ENCODE measurements at places on chromosomes 11 and 22.
A peak's percentile ranks its signal among the peaks of the same experiment; 100 is the strongest.

GRCh38 chr11:14451825-14452224 lies 47.8 kb downstream of the COPB1 start:
- no peak for DNase-seq

GRCh38 chr22:22787151-22787550 lies 100.5 kb upstream of the IGLL5 start:
- no peak for DNase-seq

DNA sequence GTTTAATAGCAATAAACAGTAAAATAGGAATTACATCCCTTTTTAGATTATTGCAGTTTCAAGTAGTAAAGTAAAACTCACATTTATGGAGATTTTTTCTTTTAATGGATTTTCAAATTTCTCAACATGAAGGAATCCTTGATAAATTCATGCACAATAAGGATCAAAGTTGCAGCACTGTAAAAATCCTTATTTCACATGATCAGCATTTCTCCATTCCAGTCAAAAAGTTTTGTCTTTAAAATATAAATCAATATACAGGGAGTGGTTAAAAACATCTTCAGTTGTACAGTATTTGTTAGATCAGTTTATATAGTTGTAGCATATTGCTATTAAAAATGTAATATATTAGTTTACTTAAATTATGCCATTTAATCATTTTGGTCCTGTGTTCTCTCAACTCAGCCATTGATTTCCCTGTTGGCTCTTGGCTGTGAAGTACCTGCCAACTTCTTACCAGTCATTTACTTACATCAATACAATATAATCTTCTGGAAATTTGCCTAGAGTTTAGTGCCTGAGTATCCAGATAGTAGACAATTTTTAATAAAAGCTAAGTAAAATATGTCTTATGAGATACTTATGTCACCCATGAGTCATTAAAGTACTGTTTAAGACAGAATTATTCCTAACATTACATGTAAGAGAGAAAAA lies 12.1 kb downstream of the ELP4 start:
- DNase-seq, result no peak

DNA sequence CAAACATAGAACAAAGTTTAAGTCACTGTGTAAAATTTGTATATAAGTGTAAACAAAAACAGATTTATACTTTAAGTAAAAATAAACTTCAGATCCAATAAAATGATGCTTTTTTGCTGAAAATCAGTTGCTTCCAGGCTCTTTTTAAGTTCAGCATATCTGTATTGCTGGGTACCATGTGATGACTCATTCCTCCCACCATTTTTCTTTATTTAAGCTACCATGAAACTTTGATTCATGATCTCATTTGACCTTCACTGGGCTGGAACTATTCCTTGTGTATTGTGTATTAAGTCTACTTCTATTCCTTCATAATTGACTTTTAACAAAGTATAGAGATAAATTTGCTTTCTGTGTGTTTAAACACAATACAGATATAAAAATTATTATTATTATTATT lies 46.3 kb upstream of the RRM1 start:
- DNase-seq, result no peak

GRCh38 chr11:70799386-70799785 lies 401.1 kb downstream of the CTTN start:
- DNase-seq, result no peak

DNA sequence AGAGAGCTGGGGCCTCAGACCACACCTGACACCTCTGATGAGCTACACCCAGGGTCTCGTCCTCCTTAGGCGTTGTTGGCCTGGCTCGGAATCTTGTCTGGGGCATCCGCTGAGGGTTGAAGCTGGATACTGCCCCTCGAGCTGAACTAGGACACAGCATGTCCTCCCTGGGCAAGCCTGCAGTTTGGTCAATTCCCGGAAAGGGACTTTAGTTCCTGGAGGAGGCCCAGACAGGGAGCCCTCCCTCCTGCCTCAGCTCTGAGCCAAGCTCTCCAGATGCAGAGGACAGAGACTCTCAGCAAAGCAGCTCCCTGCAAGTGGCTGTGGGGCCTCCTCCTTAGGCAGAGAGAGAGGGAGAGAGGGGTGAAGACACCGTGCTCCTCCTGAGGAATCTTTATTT lies 4.9 kb downstream of the APOL3 start:
- no peak for DNase-seq

DNA sequence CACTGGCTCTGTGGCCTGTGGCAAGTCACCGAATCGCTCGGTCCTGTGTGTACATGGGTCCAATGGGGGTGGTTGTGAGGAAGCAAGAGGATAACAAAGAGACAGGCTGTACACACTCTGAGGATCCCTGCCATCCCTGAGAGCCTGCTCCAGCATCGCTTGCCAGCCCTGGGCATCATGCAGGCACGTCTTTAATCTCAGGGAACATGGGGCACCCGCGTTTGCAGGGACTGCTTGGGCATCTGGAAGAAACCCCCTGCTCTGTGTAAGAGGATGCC lies 1.3 kb upstream of the C1QTNF5 start:
- no peak for DNase-seq

GRCh38 chr22:17915188-17915587 lies 109.2 kb downstream of the MICAL3 start:
- no peak for DNase-seq

DNA sequence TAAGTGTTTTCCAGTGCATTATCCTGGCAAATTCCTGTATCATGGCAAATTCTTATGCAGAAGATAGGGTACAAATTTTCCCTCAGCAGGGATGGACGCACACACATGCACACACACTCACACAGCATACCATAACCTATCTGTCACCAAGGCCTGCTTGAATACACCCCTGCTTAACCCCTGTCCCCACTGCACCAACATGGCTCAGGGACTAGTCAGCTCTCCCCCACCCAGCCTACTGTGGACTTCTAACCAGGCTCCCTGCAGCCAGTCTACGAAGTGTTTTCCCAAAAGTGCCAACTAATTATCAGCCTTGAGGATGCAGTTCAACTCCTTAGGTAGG lies 63.1 kb downstream of the RAB30 start:
- DNase-seq, result no peak

GRCh38 chr11:12185914-12186313 lies 75.5 kb downstream of the MICAL2 start:
- DNase-seq, result no peak

GRCh38 chr11:76321340-76321739 lies 59.6 kb downstream of the THAP12 start:
- no peak for DNase-seq

- no peak for DNase-seq
Measured at GRCh38 chr22:30511109-30511508, 5.6 kb upstream of the SEC14L4 start.

GRCh38 chr11:65314501-65315203 lies at the start of gene CDC42EP2:
Gene CDC42EP2 (plus strand): TSS chr11:65314866. CDS start chr11:65320899, 6,033 bp downstream.
- peak; percentile 60 for DNase-seq

DNA sequence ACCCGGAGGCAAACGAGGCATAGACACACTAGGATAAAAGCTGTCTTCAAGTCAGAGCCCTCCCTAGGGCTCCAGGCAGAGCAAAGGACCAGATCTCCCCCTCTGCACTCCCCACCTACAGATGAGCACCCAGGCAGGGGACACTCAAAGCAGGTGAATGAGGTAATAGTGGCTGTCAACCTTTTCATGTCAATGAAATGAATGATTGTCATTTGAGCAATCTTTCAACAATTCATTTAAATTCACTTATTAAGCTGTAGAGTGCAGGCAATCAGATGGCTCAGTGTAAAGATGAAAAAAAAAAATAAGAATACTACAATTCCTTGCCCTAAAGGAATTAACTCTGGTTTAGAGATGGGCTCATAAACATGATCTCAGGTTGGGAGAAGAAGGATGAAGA lies 427.8 kb upstream of the ISX start:
- DNase-seq, result no peak

GRCh38 chr11:115885535-115886421 lies 381.6 kb upstream of the CADM1 start:
- DNase-seq, result no peak

DNA sequence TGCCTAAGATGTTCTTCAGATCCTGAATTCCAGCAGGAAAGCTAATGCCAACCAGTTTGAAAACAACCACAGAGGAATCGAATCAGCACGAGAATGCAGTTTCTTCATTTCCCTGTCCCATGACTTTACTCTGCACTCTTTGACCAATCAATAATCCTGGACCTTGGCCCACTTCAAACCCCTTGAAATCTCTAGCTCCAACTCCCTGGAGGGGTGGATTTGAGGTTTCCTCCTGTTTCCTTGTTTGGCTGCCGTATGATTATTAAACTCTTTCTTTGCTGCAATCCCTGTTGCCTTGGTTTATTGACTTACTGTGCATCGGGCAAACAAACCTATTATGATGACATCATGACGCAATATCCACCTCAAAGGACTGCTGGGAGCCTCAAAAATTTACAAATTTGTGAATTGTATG lies 109.3 kb downstream of the FBXO7 start:
- no peak for DNase-seq

- DNase-seq, result no peak
Measured at GRCh38 chr11:127362754-127363308, 362.3 kb upstream of the KIRREL3 start.

DNA sequence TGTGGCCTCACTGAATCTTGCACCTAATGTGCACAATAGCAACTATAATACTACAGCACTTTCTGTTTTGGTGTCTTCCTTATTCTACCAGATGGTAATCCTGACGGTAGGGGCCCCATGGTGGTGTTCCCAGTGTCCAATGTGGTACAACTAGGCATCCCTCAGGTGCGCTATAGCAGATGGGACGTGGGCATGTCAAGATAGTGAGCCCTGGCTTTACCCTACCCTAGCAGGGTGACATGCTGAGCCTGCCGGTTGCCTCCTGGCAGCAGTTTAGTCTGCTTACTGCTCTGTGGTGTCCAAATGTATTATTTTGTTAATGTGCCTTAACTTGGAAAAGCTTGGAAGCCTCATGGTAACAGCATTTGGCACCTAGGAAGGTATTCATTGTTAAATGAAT lies 19.2 kb downstream of the ACO2 start:
- DNase-seq, result no peak

DNA sequence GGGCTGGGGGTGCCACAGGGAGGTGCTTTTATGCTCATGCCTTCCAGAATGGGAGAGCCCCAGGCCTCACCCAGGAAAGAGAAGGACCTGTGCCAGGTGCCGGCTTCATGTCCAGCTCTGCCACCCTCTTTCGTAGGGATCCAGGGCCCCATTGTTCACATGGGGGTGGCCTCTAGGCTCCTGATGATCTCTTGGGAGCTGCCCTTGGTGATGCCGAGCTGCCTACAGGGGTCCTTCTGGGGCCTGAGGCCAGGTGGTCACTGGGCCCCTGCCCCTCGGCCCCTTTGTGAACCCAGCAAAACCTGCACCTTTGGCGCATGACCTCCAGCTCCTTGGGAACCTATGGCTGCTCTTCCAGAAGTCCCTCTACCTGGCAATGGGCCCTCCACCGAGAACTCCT lies 41.4 kb upstream of the SMIM38 start:
- DNase-seq, result no peak

- no peak for DNase-seq
Measured at GRCh38 chr11:9624448-9624847, 39.4 kb upstream of the SWAP70 start.

- no peak for DNase-seq
Measured at GRCh38 chr11:19846654-19847305, 134.1 kb downstream of the NAV2 start.

DNA sequence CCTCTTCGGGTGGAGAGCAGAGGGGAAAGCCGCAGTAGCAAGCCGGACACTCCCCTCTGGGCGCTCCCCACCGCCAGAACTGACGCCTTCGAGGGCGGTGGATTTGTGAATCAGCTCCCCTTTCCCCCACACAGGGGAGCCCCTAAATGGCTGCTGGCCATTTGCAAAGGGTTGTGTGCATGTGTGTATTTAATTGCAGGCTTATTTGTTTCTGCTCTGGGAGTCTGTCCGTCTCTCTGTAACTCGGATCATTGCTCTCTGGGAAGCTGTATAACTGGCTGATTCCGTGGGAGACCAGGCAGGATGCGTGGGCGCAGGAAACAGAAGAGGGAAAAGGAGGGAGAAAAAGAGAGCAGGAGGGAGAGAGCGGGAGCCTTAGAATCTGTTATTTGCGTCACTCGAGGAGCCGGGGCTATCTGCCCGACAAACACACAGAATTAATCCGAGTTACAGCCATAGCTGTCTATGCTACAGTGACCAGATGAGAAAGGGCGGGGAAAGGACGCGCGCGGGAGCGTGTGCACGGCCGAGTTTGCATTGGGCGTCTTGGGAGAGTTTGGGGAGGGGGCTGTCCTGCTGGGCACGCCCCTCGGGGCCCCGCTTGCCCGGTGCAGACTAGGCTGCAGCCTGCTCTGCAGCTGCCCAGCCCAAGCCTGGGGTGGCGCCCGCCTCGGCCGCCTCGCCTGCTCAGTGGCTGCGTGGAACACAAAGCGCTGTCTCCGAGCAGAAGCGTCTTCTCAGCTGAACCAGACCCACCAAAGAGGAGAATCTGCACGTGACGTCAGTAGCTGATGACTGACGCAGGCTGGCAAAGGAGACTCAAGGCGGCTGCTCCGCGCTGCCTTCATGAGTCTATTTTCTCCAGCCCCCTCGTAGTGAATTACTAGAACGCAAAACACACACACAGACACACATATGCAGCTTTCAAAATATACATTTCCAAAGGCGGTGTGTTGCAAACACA lies 105.3 kb upstream of the HSD17B12 start:
- no peak for DNase-seq

- no peak for DNase-seq
Measured at GRCh38 chr22:30186510-30186909, 60.0 kb downstream of the LIF start.

DNA sequence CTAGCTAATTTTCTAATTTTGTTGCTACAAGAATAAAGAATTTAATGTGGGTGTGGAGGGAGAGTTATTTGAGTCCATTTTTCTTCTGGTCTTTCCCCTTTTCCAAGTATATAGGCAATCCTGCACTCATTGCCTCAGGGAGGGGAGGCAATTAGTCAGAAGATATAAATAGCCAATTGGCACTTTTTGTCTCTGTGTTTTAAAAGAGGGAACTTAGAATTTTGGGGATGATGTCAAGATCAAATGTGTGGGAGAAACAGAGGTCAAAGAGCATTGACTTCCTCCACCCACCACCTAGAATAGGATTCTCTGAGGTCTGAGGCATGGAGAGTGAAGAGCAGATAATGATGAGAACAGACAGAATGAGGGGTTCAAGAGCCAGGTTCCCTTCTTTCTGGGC lies 120.3 kb upstream of the ZC3H12C start:
- no peak for DNase-seq

- DNase-seq, result no peak
Measured at GRCh38 chr22:48261706-48262105, 1499.3 kb downstream of the TBC1D22A start.

DNA sequence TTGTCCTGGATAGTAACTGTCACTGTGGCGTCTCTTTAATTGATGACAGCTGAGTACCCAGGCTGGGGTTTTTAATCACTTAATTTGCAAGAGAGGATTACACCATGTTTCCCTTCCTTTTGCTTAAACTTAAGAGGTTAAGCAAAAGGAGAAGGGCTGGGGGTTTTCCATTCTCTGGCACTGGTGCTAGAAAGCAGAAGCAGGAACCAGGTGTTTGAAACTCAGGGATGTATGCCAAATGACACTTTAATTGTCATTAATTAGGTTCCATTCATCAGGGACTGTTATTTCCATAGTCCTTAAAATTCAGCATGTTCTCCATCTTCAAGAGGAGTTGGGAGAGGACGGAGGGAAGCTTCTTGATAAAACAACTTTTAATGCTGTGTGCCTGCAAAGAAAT lies 746.2 kb downstream of the NELL1 start:
- no peak for DNase-seq

- DNase-seq, result no peak
Measured at GRCh38 chr22:48318575-48319320, 1508.9 kb downstream of the BRD1 start.

GRCh38 chr22:28279888-28280287 lies 360.8 kb upstream of the PITPNB start:
- no peak for DNase-seq

GRCh38 chr11:71139516-71140205 lies 112.7 kb downstream of the SHANK2 start:
- DNase-seq, result no peak
